ENCODE measurements at places on chromosomes 4 and X. TPM values are rescaled to one million over a fixed set of nuclear protein-coding genes. Genes with fewer than 3 reads are reported as not detected.

DNA sequence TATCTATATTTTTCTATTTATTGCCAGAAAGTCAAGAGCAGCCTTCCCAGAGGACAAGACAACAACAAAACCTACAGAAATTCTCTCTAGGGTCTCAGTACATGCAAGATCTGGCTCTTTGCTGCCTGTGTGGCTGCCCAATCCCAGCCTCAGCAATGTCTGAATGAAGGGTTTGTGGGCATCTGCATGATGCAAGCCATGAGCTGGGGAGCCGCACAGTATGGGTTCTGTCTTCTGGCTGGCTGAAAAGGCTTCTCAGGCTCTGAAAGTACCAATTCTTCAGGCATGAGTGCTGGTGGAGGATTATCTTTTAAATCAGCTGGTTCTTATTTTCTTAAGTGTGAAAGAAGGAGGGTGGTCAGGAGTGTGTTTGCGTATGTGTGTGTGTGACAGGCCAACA, 104.6 kb downstream of the PDGFRA start:
- no peak for DNase-seq

- DNase-seq = no peak
Observed at GRCh38 chr4:140266958-140267568, 106.4 kb upstream of the SCOC start.

- DNase-seq = no peak
Observed at GRCh38 chr4:73743795-73744194, 3.4 kb downstream of the CXCL8 start.

GRCh38 chr4:17376205-17376604, 135.7 kb downstream of the QDPR start:
- no peak for DNase-seq

DNA sequence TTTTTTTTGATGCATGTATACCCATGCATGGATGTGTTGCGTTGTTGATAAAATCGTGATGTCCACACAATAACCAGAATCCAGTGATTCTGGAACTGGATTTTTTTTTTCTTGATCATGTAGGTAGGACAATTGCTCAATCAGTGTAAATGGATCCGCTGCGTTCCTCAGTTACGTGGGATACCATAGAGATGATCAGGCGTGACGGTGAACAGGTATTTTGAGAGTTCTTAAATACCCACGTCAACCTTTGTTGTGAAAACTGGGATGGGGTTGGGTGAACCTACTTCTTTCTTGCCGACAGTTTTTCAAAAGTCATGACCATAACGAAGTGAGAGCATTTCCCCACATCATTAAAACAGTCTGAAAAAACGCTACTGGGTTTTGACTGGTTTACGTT, 913 bp upstream of the SMIM10L2A start:
- no peak for DNase-seq

GRCh38 chr4:169253904-169254303, 16.9 kb downstream of the SH3RF1 start:
- DNase-seq = no peak

- no peak for DNase-seq
Observed at GRCh38 chrX:10750581-10750980, 130.2 kb upstream of the MID1 start.

DNA sequence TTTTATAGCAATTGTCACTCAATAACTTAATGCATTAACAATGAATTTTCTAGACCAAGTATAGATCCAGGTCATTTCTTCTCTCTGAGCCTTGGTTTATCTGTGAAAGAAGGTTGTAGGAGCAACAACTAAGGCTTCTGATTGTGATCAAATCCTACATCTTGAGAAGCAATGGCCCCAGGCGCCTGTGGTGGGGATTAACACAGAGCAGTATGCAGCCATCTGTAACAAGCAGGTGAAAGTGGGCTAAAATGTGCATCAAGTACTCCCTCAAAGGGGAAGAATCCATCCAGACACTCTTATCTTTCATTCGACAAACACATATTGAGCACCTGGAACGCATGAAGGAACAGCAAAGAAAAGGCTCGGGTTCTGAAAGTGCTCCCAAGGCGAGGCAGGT, 19.1 kb upstream of the SETD7 start:
- no peak for DNase-seq

DNA sequence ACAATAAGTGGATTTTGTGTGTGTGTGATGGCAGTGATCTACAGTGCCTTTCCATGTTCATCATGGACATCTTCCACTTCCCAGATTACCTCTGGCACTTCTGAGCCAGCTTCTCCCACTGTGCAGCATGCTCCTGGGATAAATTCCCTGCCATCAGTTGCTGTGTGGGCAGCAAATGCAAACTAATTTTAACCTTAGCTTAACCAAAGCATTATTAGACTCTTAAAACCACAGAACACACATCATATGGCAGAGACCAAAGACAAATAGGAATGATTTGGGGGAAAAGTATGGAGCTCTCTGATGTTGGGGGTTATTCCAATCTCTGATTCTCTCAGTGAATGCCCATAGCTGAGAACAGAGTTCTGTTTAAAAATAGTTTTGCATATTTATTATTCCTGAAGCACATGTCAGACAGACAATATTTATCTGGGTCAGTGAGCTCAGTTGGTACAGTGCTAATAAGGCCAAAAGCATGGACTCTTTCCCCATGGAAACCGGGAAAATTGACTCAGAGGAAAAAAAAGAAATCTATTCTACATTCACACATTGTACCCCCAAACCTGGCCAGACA, 567.4 kb downstream of the IQCM start:
- DNase-seq = no peak

DNA sequence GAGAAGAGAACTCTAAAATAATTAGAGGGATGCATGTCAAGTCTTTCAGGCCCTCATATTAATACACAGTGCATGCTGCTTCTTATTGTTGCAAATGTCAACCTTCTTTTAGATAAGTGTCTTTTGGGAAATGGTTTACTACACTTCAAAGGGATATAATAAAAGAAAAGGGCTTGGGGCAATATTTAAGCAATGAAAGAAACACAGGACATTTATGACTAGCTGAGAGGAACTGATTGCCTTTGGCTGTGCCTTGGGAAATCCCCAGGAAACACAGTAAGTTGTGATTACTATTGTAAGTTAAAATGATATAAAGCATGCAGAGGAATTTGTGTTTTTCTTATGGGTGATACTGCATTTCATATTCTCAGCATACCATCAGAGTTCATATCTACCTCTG, 1036.2 kb upstream of the GRID2 start:
- DNase-seq = no peak

DNA sequence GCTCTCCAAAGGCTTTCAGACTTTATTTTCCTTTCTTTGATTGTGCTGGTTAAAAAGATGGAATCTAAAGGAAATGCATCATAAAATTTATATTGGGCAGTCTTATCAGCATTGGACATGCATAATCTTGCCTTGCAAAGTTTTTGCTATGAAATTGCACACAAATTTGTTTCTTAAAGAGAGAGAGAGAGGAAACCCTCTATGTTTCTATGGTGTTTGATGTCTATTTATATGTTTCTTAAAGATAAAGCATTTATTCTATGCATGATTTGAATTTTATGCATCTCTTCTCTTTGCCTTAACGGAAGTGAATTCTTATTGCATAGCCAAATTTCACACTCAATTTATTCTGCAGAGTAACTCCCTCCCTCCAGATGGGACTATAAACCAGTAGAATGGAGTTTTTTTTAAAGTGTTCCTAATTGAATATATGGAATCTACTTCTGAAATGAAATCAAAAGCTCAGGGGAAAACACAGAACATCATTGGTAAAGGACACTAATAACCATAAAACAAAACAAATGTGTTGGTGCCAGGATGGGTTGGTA, 83.5 kb upstream of the PPARGC1A start:
- DNase-seq = no peak

DNA sequence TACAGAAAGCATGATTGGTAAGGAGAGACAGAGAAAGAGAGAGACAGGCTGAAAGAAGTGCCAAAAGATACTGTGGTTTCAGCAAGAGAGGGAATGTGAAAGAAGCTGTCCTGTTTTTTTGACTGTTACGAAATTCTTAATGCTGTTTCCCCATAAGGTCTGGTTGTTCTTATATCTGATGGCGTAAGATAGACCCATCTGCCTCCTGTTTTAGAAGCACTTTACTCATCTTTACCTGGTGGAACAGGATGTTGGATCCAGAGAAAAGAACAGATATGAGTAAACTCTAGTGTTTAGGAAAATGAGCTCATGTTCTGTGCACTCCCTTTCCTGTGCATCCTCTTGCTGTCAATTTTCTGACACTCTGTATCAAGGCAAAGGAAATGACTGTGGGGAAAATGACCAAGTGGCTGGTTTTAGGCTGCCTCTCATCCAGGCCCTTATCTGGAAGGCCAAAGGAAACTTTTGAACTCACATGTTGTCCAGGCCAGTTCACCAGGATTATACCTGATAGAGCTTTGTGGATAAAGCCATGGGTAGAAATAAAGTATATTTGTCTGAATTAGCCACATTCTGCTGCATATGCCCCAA, 311.7 kb upstream of the HTR2C start:
- no peak for DNase-seq

DNA sequence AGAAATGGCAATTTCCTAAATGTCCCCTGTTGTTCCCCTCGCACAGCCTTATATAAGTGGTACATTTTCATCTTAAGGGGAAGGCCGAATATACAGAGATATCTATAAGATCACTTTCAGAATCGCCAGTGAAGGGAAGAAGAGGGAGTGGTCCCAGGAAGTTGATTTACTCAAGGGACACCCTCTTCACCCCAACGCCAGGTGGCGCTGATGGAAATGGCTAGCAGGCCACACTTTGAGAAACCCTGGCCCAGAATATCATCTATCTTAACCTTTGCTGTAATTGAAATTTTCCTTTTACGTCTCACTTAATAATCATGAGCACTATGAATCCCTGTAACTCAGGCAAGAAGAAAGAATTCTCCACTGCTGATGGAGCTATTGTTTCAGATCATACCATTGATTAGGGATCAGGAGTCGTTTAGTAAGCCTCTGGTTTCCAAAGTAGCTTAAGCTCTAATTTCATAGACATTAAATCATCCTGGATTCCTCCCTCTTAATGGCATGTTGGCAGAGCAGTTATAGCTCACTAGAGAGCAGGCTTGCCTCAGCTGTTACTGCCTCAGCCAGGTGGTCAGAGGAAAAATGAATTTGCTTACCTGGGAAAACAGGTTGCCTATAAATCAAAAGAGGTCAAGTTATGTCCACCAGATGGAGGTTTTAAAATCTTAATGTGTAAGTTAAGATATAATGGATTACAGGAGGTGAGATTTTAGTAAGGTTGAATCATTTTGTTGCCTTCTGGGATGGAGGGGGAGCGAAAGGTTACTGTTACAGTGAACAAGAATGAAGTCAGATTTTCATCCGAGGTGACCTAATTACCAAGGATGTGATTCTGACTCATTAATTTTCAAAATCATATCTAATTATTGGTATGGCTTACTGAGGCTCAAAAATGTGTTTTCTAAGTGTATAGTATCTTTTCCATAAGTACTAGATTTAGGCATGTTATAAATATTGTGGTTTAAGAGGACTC, 941.2 kb upstream of the TENM3 start:
- DNase-seq = no peak

DNA sequence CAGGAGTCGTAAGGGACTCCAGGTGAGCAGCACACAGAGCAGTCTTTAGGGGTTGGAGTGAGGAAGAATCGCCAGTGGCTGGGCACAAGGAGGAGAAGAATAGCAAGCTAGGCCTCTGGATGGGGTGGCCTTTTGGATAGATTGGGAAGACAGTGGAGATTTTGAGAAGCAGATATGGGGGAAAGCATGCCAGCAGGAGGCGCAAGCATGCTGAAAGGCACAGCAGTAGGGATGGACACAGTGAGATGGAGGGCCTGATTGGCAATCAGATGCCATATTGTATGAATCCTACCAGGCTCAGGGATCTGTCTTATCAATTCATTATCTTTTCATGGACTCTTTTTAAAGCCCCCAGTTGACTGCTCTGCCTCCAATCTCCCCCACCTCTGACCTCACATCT, 60.4 kb upstream of the MAGEA4 start:
- no peak for DNase-seq

- no peak for DNase-seq
Observed at GRCh38 chrX:71909956-71910355, 689 bp upstream of the NHSL2 start.

GRCh38 chr4:30989508-30989907, 269.3 kb downstream of the PCDH7 start:
- DNase-seq = no peak

- no peak for DNase-seq
Observed at GRCh38 chr4:10460313-10461047, 3.3 kb upstream of the ZNF518B start.

Gene WDR13
- total RNA-seq = 83.5 TPM

Gene ZNF630
- total RNA-seq = 4.4 TPM

Gene CAPN6
- 0.33 TPM for total RNA-seq

Gene CITED1
- not detected for total RNA-seq

Gene SOWAHD
- total RNA-seq = 0.29 TPM
